ENCODE measurements at places on chromosomes 2 and 18.
A peak's percentile ranks its signal among the peaks of the same experiment; 100 is the strongest.

DNA sequence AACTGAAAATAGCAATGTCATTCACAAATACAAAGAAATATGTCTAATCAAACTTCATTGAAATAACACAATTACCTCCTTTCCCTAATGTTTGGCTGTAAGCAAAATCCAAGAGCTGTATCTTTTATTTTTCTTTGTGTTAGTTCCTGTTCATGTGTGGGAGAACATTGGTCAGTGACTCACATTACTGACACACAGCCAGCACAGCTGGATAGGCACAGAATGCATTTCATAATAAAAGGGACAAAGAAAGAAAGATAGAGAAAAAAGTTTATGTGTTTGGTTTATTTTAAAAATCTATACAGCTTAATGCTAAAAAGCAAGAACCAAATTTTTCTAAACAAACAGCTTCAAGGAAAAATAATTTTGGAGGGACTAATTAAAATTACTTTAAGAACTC is 185.6 kb upstream of the COL3A1 start:
- no peak for DNase-seq

DNA sequence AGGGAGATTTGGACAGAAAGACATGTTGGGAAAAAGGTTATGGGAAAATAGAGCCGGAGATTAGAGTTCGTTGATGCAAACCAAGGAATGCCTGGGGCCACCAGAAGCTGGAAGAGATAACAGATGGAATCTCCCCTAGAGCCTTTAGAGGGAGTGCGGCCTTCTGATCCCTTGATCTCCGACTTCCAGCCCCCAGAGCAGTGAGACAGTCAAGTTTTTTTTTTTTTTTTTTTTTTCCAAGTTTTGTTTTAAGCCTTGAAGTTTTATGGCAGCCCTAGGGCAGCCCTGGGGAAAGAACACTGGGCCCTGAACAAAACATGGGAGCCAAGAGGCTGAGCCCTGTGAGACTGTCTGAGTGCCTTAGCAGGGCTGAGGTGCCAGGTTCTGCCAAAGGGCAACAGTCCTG is 6.5 kb downstream of the DGKD start:
- no peak for DNase-seq

DNA sequence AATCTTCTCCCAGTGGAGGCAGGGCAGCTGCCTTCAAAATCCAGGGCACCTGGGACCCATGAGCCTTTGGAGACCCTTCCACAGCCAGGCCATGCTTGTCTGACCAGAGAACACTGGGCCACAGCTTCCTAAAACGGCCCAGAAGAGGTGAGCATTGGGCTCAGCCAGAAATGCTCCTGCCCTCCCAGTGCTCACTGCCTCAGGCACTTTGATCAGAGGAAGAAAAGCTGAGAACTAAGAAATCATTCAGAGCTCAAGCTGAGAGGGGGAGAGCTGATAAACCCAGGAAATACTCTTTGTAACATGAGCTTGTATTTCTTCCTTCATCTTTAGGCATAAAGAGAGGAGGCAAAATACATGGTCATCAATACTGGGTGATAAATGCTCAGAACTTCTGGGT is 365.5 kb upstream of the KLHL29 start:
- DNase-seq = no peak

- no peak for DNase-seq
These were observed 92.7 kb downstream of the USP40 start for GRCh38 chr2:233473878-233474277.

DNA sequence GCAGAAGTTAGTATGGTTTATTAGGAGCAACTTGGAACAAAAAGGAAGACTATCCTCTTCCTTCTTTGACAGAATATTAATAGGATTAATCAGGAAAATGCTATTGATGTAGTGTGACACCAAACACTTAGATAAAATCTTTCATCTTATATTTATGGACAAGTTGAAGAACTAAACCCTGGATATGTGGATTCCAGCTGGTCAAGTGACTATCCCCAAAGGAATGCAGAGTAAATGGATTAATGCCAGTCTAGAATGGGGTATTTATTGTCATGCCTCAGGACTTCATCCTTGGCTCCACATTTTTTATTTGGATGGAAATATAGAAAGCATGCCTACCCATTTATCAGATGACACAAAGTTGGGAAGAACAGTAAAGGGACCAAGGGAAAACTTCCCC is 124.0 kb upstream of the TTC39C start:
- DNase-seq = no peak

DNA sequence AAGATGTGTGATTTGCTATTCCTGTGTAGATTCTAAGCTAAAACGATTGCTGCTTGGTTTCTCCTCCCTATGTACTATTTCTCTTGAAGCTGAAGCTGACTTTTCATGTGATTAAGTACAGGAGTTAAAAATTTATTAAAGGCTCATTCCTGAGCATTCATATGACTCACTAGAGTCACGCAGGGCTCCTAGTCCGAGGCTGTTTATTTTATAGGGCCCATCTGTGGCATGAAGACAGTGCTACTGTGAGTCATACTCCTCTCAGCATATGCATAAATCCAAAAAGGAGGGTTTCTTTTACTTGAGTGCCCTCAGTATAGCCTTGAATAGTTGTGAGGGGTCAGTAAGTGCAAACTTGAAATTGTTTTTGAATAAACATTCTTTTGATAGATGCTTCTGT is 378.8 kb downstream of the PTPRM start:
- no peak for DNase-seq

- no peak for DNase-seq
These were observed 628.6 kb upstream of the CDH2 start for GRCh38 chr18:28805491-28805890.

GRCh38 chr2:98731041-98731893 is at the start of gene MGAT4A:
Gene MGAT4A, minus strand, starts transcription at chr2:98731132. Its CDS starts 4,800 bp downstream, at chr2:98726332.
- peak; percentile 86 for DNase-seq

DNA sequence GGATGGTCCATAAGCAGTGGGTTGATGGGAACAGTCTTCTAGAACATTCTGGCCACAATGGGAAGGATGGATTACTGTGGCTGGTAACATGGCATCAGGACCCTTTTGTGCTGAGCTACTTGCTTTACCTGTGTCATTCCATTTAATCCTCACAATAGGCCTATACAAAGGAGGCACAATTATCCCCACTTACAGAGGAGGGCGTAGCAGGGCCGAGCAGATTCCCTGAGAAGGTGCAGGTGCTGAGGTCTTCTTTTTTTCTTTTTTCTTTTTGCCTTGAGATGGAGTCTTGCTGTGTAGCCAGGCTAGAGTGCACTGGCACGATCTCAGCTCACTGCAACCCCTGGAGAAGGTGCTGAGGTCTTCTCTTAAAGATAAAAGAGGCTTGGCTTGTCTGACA is 6.7 kb upstream of the LRRC30 start:
- DNase-seq = no peak

DNA sequence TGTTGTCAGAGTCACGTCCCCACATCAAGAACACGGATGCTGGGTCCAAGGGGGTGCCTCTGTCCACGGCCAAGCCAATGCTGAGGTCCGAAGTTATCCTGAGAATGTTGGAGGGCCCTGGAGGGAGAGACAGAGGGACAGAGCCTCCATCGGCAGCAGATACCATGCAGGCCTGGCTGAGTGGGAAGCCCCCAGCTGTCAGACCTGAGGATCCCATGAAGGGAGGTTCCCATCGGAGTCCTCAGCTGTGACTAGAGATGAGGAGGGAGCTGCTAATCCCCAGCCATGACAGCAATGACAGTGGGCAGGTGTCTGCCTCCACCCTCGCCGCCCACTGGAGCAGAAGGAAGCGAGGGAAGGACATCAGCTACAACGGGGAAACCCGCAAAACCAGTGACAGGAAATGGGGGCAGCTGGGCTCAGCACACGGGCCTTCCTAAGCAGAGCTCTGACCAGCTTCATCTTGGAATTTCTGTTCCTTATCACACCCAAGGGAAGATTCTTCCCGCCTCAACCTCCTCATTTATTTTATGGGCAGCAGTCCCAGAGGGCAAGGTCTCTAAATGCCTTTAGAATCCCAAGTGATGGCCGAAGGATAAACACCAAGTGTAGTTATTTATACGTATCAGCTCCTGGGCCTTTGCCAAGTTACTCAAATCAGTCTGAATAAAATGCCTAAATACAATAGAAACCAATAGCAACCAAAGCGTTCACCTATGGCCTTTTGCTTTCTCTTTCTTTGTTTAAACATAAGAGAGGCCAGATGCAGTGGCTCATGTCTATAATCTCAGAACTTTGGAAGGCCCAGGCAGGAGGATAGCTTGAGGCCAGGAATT is 32.2 kb downstream of the FAM178B start:
- DNase-seq = no peak

DNA sequence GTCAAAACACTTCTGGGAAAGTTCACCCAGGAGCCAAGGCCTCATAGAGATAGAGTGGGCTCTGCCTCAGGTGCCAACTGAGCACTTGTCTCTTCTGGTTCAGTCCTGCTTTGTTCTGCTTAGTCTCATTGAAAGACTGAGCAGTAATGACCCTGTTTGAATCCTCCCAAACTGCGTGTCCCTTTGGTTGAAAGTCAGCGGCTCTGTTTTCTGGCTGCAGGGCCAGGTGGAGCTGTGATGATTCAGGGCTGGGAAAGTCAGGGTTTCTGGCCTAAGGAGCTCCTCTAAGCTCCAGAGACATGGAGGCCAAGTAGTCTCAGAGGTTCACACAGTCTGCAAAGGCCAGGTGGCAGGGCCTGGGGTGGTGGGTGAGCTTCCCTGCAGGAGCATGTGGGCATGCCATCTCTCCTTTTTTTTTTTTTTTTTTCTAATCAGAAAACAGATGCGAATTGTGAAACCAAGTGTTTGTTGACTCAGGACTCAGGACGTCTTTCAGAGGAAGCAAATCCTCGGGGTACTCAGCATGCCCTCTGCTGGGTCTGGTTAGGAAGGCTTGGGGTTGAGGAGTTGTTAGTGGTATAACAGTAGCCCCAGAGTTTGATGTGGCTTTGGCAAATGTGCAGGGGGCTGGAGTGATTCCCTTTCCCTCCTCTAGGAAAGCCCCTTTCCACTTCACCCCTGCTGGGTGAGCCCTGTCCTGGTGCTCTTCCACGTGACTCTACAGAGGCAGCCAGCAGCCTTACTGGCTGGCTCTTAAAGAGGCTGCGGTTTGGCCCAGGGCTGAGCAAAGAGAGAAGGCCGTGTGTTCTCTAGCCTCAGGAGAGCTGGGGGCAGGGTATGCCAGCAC is 38.3 kb downstream of the TMEM17 start:
- DNase-seq = no peak

DNA sequence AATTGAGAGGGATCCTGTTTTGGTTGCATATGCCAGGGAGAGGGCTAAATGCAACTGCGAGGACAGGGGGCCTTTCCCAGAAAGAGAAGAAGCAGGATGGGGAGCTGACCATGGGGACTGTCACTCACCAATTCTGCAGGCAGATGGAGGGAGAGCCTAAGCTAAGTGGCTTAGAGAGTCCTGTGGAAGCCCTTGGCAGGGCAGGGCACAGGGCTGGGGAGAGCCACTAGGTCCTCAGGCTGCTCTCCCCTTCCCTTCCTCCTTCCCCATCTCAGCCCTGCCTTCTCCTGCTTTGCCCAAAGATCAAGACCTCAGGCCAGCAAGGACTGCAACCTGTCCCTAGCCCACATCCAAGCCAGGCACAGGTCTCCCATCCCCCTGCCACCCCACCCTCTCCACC is 24.4 kb upstream of the CATIP start:
- no peak for DNase-seq

DNA sequence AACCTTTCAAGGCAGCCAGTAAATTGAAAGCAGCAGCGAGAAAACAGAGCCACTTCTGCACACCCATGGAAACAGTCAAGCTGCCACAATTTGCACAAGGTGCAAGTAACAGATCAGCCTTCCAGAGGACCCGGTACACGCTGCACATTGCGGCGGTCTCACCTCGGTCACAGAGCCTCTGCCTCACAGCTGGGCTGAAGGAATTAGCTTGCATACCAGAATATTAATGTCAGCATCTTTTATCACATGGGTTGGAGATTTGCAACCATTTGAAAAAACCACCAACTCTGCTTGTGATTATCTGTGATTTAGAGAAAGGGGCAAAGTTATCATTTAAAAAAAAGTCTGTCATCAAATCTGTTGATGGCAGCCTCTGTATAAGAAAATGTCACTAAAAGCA is 330.5 kb upstream of the TCF4 start:
- DNase-seq = no peak

DNA sequence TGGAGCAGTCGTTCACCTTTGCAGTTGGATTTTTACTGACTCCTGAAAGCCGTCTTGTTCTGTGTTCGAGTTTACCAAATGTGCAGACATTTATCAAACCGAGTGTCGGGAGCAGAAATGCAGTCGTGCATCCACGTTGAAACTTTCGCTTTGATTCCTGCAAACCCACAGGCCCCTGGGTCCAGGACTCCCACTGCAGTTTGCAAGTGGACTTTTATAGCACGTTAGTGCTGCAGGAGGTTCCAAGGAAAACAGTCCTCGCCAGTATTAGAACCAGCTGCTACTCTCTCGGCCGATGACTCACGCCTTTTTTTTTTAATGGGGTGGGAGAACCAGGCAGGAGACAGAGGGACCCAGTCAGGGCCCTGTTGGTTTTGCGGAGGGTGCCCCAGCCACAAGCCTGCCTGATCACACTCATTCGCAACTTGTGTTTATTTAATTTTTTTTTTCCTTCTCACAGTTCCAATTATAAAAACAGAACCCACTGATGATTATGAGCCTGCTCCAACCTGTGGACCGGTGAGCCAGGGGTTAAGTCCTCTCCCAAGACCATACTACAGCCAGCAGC is 90.1 kb downstream of the NFATC1 start:
- no peak for DNase-seq

DNA sequence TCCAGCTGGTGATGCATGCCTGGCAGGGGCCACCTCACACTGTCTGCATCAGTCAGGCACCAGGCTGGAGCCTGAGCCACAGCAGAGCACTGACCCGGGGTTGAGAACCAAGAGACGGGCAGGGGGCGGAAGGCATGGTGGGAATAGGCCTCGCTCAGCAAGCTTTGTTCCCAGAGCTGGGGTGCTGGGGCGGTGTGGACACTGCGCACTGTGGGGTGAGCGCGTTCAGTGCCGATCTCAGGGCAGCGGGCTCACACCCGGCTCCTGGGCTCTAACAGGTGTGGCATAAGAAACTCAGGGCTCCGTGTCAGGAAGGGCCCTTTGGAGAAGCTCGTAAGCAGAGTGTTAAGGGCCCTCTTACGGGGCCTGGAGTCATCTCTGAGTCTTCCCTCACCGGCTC is 15.7 kb downstream of the SH3RF3 start:
- no peak for DNase-seq

- DNase-seq = no peak
These were observed 61.3 kb downstream of the GDF7 start for GRCh38 chr2:20728114-20728758.
